Liver (tissue), 10 donors: ENCODE measurements at places on chromosomes 3 and 15. TPM values are rescaled to one million over a fixed set of nuclear protein-coding genes. Genes with fewer than 3 reads are reported as not detected.
A peak's percentile ranks its signal among the peaks of the same experiment; 100 is the strongest.

- peak; percentile 17 for DNase-seq
Observed at GRCh38 chr15:31474059-31474868, 147.6 kb downstream of the KLF13 start.

TGM5 gene
- total RNA-seq = not detected

DNA sequence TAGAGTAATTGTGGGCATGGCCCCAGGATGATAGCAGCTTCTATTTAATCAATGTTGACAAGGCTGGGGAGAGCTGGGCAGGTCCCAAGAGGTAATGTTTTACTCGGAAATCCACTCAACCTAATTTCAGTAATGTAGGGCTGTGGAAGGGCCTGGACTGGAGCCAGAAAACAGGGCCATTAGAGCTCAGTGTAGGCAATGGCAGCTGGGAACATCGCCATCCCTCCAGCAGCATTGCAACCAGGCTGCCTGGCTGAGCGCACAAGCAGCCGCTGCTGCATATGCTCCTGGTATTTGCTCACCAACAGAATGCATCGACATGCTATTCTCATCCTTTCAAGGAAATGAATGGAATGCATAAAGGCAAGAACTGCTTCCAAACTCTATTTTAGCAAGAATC lies 90.0 kb downstream of the GAP43 start:
- no peak for DNase-seq

DOCK3 gene
- not detected for total RNA-seq

DNA sequence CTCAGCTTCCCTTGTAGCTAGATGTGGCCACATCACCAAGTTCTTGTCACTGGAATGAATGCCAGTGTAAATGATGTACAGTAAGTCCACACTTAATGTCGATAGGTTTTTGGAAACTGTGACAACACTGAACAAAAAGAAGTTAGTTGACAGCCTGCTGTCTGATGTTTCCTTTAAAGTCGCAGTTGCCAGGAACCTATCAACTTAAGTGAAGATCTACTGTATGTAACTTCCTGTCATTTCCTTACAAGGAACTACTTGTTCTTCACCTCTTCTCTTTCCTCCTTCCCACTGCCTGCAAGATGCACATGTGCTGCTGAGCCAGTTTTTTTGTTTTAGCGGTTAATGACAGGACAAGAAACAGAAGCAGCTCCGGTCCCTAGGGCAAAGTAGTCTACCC lies 44.6 kb downstream of the HDGFL3 start:
- DNase-seq = no peak

GRCh38 chr3:69353088-69353478 lies 32.8 kb downstream of the FRMD4B start:
- no peak for DNase-seq

RTP1 gene
- total RNA-seq = not detected

DNA sequence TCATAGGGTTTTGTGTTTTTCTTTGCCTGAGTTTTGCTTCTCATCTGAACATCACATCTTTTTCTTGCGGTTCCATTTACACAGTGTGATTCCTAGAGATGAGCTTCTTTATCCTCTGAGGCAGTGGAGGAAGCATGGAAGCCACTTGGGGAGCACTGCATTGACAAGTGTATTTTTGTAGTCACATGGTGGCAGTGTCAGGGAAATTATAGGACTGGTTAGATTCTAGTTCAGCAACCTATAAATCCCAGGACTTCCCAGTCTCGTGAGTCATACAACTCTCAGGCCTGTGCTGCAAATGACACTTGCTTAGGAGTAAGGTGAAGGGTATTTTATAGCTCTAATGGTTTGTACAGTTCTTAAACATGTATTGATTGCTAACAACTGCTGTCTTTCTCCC lies 58.4 kb downstream of the RBM6 start:
- DNase-seq = no peak
